Naive B cell (primary cell): ENCODE measurements at places on chromosomes 5 and 9.
A peak's percentile ranks its signal among the peaks of the same experiment; 100 is the strongest.

DNA sequence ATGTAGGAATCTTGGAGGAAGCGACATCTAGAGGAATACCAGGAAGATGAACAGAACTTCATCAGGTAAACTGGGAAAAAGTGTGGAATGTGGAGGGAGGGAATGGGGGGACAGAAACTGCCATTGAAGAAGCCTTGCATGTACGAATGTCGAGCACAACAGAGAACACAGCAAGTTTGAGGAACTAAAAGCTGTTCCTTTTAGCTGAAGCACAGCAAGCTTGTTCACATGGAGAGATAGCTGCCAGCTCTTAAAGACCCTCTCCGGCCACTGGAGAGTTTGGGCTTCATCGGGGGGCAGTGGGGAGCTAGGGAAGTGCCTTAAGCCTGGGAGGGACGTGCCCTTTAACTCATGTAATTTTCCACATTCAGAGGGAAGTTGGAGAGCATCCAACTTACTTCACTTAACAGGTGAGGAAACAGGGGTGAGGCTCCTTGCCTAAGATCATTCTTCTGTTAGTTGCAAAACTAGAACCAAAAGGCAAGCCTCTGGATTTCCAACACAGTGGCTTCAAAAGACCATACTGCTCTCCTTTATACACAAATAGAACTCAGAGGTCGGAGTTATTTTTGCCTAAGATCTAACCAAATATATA, 2.3 kb upstream of the CYFIP2 start:
- DNase-seq, result no peak

DNA sequence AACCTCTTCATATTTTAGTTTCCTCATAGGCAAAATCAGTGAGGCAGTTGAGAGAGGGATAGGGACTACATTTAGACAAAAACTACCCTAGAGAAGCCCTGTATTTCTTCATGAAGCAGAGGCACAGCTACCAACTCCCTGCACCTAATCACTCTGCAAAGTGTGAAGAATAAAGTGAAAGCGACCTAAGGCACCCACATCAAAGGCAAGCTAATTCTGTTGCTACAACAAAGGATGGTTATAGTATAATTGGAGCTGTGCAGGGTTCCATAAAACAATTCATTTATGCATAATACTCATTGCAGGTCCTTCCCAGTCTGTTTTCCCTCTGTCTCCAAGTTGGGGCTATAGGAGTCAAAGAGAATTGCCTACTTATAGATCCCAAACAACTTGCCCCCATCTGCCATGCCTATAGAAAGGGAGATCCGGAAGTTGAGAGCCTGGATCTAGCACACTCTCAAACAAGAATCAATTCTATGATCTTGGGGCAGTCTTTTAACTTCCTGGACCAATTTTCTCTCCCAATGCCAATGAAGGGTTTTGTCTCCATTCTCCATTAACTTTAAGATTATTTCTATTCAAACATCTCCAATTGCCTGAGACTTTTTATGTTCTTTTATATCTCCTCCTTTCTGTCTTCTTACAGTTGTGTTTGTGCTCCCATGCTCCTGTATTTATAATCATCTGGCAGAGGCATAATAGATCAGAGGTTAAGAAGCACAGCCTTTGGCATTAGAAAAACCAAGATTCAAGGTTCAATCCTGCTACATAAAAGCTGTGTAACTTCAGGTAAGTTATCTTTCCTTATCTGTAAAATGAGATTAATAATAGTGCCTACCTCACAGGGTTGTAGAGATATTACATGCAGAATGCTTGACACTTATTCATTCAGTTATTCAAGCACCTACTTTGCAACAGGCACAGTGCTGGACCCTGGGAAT, 56.0 kb upstream of the PTGER4 start:
- no peak for DNase-seq

DNA sequence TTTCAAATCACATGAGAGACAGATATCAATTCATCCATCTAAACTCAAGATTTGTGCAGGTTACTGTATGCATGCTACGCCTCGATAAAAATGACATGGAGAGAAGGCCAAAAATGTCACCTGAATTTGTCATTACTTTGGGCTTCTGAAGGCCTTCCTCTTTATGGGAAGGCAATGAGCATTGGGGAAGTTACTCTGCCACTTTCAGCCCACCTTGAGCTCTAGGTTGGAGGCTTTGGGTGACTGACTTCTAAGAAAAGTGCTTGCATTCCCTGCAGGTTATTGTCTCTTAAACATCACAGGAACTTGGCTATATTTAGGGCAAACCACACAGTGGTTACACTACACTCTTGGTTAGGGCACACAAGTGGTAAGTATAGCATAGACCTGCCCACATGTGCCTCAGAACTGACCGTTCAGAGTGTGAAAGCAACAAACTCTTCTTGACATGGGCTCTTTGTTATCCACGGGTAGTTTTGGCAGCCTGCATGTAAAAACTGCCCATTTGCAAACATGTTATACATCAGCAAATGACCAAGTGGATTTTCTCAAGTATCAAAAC, 169.5 kb downstream of the ZNF608 start:
- DNase-seq, result peak; percentile 18

GRCh38 chr5:180869587-180869986, 8.5 kb upstream of the ZFP62 start:
- DNase-seq, result no peak

DNA sequence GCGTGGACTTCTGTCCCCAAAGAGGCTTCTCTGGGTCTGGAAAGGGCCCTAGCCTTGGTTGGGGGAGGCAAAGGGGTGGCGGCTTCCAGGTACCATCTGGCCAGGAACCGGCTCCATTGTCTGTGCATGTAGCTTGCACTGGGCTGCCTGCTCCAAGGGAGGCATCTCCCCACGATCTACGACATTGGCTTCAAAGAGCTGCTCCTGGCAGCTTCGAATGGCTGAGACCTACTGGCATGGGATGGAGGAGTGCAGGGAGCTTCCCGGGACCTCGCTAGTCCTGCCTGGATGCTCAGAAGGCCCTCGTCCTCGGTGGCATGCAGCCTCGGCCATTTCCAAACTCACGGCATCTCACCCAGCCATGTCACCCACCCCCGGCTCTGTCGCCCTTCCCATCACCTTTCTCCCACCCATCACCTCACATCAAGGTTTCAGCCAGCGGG, 137.8 kb downstream of the KCNIP1 start:
- DNase-seq, result no peak

- DNase-seq, result no peak
Measured at GRCh38 chr9:25224309-25224708, 453.9 kb downstream of the TUSC1 start.

GRCh38 chr9:3986060-3986459, 313.8 kb downstream of the GLIS3 start:
- DNase-seq, result no peak

DNA sequence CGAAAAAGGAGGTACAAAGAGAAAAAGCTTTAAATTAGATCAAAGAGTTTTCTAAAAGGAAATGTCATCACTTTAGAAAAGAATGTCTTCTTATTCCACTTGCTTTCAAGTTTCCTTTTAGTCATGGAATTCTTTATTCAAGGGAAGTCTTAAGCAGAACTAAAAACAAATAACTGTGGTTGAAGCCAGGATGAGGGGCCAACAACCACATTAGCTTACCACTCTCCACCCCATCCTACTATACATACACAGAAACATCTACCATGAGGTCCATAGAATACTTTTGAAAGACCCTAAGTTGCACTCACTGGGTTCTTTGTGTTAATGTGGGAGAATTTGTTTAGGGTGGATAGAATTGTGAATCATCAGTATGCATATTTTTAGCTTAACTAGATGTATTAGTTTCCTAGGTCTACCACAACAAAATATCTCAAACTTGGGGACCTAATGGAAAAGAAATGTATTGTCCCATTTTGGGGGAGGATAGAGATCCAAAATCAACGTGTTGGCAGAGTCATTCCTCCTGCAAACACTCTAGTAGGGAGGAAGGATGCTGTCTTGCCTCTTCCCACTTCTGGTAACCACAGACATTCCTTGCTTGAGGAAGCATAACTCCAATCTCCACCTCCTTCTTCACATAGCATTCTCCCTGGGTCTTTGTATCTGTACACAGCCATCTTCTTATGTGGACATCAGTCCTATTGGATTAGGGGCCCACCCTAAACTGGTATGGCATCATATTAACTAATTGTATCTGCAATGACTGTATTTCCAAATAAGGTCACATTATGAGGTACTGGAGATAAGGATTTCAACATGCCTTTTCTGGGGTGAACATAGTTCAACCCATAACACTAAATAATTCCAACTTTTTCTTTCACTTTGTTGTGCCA, 239.4 kb downstream of the LURAP1L start:
- no peak for DNase-seq

- DNase-seq, result no peak
Measured at GRCh38 chr9:132806306-132806705, 71.8 kb downstream of the AK8 start.

DNA sequence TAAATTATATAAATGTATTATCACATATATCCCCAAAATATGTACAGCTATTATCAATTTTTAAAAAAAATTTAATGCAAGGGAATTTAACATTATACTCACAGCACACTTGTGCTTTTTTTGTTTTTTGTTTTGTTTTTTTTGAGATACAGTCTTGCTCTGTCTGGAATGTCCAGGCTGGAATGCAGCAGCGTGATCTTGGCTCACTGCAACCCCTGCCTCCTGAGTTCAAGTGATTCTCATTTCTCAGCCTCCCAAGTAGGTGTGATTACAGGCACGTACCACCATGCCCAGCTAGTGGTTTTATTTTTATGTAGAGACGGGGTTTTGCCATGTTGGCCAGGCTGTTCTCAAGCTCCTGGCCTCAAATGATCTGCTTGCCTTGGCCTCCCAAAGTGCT, 58.3 kb downstream of the GLIS3 start:
- no peak for DNase-seq

DNA sequence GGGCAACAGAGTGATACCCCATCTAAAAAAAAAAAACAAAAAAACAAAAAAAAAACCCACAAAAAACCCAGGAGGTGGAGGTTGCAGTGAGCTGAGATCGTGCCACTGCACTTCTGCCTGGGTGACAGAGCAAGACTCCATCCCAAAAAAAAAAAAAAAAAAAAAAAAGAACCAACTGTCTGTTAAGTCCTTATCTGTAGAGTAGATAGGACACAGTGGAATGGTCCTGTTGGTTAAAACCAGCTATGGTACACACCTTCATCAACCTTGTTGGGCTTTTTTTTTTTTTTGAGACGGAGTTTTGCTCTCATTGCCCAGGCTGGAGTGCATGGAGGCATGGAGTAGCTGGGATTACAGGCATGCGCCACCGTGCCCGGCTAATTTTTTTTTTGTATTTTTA, 12.2 kb downstream of the SLC25A25 start:
- no peak for DNase-seq

GRCh38 chr9:113535756-113536155, 72.2 kb downstream of the RGS3 start:
- no peak for DNase-seq

GRCh38 chr9:37639841-37640240, 10.9 kb upstream of the FRMPD1 start:
- no peak for DNase-seq

GRCh38 chr5:179129607-179130071, 69.5 kb downstream of the ZNF354C start:
- no peak for DNase-seq

- no peak for DNase-seq
Measured at GRCh38 chr5:57893926-57894325, 411.3 kb upstream of the ACTBL2 start.

- peak; percentile 94 for DNase-seq
Measured at GRCh38 chr9:104093647-104094533, at the start of gene SMC2. TSS of gene SMC2 (plus strand) at chr9:104094309. CDS start at chr9:104095385, 1,076 bp downstream.

DNA sequence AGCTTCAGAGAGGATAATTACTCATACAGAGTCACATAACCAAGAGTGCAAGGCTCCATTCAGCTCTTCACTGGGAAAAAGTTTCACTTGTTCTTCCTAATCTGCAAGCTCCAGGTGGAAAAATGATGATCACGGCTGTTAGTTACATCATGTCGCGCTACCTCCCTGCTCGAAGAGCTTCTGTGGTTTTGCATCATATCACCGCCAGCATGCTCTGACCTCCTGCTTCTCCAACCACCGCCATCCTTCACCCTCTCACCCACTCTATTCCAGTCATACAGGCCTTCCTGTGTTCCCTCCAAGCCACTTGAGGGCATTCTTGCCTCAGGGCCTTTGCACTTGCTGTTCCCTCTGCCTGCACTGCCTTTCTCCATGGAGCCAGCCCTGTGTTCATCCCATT, 47.1 kb downstream of the COL27A1 start:
- no peak for DNase-seq

- DNase-seq, result no peak
Measured at GRCh38 chr9:69001921-69002320, 12.0 kb downstream of the PRKACG start.

DNA sequence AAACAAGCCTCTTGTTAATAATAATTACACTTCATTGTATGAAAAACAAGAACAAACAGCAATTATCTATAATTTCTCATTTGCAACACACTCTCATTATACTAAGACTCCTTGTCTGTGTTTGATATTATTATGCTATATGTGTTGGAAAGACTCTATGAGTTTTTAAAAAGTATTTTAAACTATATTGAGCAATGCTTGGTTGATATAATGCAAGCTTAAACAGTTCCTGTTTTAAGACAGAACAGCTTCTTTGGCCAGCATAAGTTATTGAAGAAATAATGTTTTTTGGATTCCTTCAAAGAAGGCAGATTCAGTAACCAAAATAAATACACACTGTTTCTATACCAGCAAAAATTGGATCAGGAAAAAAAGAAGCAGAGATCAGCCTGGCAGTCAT, 871.4 kb downstream of the MAT2B start:
- DNase-seq, result no peak

DNA sequence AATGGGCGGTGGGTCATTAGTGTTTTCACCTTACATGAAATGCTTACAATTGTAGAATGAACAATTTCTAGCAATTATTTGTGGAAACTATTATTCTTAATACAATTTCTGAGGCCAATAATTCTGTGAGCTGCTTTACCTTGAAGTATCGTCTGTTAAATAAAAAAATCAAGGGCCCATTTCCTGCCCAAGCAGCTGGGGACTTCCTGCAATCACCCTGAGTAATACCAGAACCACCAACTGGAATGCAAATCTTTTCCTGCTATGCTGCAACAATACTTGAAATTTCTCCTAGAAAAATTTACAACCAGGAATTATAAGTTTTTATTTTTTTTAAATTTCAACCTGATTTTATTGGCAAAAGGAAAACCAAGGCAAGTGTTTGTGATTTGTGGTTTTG, 52.6 kb downstream of the ADAMTS16 start:
- no peak for DNase-seq

- DNase-seq, result peak; percentile 78
Measured at GRCh38 chr9:72365525-72366256, 683 bp upstream of the ZFAND5 start.

DNA sequence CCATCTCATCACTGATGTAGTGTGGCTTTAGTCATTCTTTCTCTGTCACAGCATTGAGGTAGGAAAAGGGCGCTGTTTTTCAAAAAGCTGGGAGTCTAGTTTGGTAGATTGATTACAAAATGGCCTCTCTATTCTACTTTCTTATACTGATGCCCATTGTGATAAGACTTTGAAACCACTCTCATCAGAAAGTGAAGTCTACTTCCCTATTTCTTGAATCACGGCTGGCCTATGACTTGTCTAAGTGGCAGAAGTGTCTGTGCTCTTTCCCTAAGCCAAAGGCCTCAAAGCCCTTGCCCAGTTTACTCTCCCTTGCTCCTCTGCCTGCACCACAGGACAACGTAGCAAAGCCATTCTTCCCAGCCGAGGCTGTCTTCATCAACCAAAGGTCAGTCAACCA, 83.0 kb upstream of the IL33 start:
- no peak for DNase-seq

- DNase-seq, result no peak
Measured at GRCh38 chr9:36924071-36924470, 110.0 kb downstream of the PAX5 start.
